ENCODE measurements at places on chromosomes 2 and 18.

DNA sequence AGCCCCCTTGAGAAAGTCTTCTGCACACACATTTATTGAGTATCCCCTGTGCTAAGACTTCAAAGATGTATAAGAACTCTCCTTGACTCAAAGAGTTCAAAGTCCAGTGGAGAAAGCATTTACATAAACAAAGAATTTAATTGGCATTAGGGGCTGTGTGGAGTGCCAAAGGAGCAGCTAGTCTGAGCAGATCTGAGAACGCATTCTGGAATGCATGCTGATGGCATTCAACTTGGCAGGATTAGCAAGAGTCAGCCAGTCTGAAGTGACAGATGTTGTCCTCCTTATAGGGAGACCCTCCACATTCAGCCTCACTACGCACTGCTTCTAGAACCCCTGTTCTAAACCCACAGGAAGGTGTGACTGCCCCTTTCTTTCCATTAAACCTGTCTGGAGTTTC, 191.5 kb downstream of the RAD51AP2 start:
- no peak for DNase-seq

GRCh38 chr18:59633961-59634485, 63.2 kb downstream of the CCBE1 start:
- no peak for DNase-seq

- no peak for DNase-seq
Measured at GRCh38 chr2:128363934-128364361, 45.3 kb upstream of the HS6ST1 start.

DNA sequence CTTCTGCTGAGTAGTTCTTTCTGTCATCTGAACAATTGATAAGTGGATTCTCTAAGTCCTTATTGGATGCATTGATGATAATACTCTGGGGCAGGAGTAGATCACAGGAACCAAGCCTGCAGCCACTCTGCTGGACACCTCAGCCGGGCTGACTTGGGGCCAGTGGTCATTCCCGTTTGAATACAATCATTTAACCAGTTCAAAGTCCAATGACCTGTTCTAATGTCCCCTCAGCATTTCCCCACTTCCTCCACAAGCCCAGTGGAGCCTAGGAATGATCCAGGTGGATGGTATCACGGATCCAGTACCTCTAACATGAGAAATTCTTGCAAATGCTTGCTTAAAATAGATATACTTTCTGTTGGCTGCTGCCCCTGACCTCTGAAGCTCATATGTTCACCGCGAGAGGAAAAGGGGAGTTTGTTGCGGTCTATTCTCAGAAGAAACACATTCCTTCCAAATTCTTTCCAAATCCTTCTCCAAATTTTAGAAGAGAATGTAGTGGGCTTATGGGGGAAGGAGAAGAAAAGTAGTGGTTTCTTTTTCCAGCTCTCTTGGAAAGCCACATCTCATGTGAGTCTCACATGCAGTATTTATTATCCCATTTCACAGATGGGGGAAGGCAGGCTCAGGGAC, 170.9 kb downstream of the INHBB start:
- DNase-seq, result no peak

DNA sequence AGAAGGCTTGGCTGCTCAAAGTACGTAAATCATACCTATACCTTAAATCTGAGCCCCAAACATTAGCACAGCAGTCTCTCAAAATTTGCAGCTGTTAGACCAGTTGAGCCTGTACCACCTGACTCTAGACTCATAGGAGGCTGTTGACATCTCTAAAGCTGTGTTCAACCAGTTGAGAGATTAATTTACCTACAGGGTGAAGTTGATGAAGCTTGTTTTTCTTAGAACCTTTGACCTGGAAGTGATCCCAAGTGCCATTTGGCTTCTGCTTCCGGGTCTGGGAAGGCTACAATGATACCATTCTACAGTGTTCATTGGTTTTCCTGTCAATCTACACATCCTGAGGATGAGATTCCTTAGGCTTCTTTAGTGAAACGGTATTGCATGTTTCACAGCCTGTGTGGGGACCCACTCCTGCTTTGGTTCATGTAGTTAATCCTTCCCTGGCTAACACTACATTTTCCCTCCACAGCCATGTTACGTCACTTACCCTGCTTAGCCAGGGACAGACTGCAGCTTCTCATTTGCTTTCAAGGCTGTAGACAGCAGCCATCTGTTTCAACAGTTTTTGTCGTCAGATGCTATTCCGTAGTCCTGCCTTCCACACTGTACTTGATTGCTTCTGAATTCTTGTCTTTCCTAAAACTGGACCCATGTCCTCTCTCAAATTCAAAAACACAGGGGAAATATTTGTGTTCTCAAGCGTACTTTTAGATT, 4.7 kb upstream of the IL1RL2 start:
- DNase-seq, result no peak

- no peak for DNase-seq
Measured at GRCh38 chr2:58731488-58731869, 490.4 kb upstream of the FANCL start.

GRCh38 chr2:69062307-69062962, 49.5 kb downstream of the ANTXR1 start:
- DNase-seq, result no peak

- no peak for DNase-seq
Measured at GRCh38 chr18:45232061-45232460, 383.2 kb upstream of the SLC14A2 start.

GRCh38 chr2:2739231-2739795, 408.2 kb upstream of the MYT1L start:
- DNase-seq, result no peak

DNA sequence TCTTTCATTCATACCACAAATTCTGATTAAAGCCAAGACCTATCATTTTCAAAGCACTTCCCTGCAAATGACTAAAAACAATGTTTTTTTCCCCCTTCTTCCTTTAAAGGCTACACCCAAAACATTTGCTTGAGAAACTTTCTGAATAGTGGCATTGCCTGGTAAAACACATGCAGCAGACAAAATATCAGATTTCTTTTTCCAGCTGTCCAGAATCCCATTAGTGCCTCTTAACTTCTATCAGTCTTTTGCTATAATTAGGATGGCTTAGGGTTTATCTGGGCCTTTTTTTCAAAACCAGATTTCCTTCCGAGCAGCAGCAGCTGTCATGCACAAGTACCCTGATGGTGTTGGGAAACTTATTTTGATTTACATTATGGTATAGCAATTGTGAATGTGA, 50.6 kb downstream of the ALPK2 start:
- DNase-seq, result no peak

DNA sequence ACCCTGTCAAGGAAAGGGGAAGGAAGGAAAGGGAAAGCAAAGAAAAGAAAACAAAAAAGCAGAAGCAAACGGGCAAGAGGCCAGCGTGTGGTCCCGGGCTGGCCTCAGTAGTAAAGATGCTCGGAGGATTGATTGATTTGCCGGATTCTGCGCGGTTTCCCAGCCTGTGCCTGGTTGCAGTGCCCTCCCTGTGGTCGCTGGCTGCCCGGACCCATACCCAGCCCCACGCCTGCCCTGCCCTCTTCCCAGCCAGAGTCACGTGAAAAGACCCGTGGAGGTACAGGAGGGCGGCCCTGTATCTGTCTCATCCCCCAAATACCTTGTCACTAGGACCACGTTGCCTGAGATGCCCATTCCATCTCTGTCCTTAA, 55.1 kb upstream of the IMP4 start:
- no peak for DNase-seq

DNA sequence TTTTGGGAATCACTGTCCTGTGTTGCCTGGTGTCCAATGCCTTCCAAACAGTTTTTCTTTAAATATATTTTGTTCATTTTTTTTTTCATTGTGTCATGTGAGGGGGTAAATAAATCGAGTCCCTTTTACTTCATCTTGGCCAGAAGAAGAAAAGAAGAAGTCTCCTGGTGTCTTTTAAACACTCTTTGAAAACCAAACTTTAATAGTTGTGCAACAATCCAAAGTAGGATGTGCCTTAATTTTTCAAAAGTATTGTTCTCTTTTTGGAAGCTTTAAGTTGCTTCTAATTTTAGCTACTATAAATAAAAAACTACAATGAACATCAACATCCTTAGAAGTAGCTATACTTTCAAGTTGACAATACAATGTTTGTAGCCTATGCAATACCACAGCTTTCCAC, 154.9 kb downstream of the ATAD2B start:
- DNase-seq, result no peak

GRCh38 chr18:23053776-23054457, 81.4 kb upstream of the CABLES1 start:
- DNase-seq, result no peak

DNA sequence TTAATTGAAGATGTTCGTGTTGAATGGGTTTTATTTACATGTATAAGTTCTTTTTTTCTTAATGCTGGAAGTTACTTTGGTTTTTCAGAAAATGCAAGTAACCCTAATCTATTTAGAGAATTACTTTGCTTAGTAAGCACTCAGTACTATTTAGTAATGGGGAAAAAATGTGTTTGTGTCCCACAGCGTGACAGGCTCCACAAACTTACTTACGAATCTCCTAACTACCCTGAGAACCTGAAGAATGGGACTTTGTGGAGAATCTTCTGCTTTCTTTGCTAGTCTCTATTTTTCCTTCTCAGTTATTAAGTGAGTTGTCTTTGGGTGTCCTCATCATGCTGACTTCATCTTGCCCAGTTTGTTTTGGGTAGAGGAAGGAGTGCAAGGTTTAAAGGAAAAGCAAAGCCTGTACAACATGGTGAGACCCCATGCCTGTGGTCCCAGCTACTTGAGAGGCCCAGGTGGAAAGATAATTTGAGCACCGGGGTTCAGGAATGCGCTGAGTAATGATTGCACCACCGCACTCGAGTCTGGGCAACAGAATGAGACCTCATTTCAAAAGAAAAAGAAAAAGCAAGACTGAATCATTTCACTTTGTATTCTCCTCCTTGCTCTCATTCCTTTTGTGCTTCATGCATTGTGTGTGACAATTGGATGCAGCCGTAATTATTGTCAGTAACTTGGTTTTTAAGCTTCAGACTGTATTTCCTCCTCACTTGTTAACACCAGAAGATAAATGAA, 10.2 kb downstream of the NEDD4L start:
- DNase-seq, result no peak

- DNase-seq, result no peak
Measured at GRCh38 chr18:23683671-23684070, 5.6 kb upstream of the LAMA3 start.

DNA sequence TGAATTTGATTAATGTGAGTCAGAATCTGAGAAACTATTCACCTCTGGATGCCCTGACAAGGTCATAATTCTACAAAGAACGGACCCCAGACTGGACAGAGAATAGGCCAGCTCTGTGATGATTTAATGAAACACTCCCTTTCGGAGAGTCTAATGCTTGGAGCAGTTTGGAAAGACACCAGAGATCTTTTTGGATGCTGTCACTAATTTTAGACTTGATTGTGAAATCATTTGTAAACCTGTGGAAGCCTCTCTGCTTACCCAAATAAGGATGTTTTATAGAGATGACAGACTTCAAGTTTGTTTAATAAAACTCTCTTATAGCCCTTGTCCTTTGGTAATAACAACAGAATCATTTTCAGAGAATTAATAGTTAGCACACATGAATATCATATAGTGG, 83.5 kb downstream of the MYL12B start:
- DNase-seq, result no peak

DNA sequence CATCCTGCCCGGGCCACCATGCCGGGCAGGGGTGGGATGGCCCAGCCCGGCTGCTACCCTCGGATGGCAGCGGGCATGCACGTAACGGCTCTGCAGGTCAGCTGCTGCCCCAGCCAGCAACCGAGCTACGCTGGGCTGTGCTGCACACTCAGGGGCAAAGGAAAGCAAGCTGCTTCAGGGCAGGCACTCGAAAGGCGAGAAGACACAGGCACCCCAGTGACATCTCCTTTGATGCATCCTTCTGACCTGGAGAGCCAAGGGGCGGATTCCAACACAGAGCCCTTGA, 8.8 kb downstream of the HDAC4 start:
- no peak for DNase-seq

GRCh38 chr2:198098918-198099317, 294.5 kb downstream of the PLCL1 start:
- no peak for DNase-seq

- no peak for DNase-seq
Measured at GRCh38 chr18:49754866-49755265, 58.5 kb downstream of the ACAA2 start.

DNA sequence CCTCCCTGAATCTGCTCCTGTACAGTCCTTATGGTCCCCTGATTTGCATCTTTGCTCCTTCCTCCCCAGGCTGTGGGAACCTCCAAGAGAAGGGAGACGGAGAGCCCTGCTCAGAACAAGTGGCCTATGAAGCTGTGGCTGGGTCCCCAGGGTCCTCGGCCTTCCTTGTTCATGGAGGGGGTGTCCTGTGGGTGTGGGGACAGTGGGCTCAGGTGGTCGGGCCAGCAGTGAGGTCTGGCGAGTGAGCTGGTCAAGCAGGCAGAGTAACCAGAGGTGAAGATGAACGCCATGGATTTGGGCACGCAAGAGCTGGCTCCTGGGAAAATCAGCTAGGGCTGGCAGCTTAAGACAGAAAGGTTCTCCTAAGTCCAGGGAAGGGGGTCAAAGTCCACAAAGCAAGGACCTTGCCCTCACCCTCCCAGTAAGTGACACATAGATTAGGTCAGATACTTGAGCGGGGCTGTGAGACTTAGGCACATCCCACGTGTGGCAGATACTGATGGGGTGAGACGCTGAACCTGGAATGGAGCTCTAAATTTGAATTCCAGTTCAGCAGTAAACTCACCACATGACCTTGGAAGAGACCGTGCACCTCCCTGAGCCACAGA, 24.8 kb downstream of the GNLY start:
- DNase-seq, result no peak

- DNase-seq, result no peak
Measured at GRCh38 chr2:122875091-122875865, 1119.8 kb downstream of the TSN start.

GRCh38 chr2:175855794-175856453, 146.1 kb downstream of the LNPK start:
- DNase-seq, result no peak

- DNase-seq, result no peak
Measured at GRCh38 chr2:203582468-203582867, 47.4 kb upstream of the RAPH1 start.

DNA sequence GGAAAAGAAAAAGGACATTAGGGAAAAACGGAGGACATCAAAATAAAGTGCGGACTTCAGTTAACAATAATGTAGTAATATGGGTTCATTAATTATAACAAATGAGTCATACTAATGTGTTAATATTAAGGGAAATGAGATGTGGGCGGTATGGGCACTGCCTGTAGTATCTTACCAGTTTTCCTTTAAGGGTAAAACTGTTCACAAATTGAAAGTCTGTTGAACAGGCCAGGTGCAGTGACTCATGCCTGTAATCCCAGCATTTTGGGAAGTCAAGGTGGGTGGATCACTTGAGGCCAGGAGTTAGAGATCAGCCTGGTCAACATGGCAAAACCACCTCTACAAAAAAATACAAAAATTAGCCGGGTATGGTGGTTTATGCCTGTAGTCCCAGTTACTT, 56.8 kb upstream of the PMAIP1 start:
- DNase-seq, result no peak

DNA sequence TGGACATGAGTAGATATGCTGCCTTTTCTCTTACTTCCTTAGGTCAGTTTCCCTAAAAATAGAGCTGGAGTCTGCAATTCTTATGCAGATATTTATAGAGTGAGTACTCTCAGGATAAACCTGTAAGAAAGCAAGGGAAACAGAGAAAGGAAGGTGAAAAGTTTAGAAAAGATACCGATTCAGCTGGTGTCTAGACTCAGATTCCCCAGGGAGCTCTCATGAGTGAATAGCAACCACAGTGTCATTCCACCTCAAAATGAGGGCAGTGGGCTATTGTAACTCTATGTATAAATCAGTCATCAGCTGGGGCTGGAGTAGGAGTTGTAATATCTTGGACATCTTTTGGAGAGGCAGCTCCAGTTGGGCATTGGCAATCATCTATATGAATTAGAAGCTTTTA, 1485.1 kb upstream of the TMEFF2 start:
- no peak for DNase-seq

- DNase-seq, result no peak
Measured at GRCh38 chr18:28855989-28856388, 679.1 kb upstream of the CDH2 start.

GRCh38 chr2:192749611-192750200, 555.0 kb upstream of the TMEFF2 start:
- no peak for DNase-seq
